Fibroblast of lung (primary cell): ENCODE measurements at places on chromosomes 4 and X. TPM values are rescaled to one million over a fixed set of nuclear protein-coding genes. Genes with fewer than 3 reads are reported as not detected.

DNA sequence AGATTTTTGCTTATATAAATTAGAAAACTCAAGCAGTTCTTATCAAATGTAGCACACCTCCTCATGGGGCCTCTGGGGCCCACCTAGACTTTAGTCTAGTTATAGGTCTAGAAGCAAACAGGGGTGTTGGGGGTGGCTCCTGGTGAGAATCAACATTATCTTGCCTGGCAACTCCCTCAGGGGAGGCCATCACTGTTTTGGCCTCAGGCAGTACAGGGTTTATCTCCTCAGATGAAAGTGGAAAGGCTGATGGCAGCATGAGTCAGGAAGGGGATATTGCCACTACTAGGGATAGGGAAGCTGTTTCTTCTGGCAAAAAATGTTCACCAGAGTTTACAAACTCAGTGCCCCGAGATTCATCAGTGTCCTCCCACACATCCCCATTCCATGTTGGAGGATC lies 232.4 kb upstream of the BMP3 start:
- no peaks in the 10 kb centered on the region for H3K36me3 ChIP-seq
- no peaks in the 10 kb centered on the region for H3K4me1 ChIP-seq
- H3K27ac ChIP-seq, result no peak overlapping the region
- H3K27me3 ChIP-seq, result no peaks in the 10 kb centered on the region
- DNase-seq, result no peak
- no peak overlapping the region for H3K4me3 ChIP-seq

DNA sequence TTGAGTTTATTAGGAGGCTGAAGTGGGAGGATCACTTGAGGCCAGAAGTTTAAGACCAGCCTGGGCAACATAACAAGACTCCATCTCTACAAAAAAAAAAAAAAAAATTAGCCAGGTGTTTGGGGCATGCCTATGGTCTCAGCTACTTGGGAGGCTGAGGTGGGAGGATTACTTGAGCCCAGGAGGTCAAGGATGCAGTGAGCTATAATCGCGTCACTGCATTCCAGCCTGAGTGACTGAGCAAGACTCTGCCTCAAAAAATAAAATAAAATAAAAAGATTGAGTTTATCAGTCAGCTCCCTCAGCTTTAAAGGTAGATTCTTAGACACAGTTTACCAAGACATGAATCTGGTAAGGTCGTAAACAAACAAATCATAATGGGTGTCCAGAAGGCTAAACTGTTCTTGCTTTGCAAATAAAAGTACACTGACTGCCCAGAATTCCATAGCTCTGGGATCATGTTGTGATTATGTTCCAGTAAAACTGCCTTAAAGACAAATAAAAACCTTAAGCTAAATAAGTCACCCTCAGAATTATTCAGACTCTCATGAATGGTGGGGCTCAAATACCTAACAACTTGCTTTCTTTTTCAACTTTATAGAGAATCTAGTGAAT lies 18.7 kb downstream of the APOO start:
- H3K27me3 ChIP-seq, result no peaks in the 10 kb centered on the region
- no peak overlapping the region for H3K27ac ChIP-seq
- no peaks in the 10 kb centered on the region for H3K4me1 ChIP-seq
- H3K4me3 ChIP-seq, result no peak overlapping the region
- DNase-seq, result no peak
- no peaks in the 10 kb centered on the region for H3K36me3 ChIP-seq

DNA sequence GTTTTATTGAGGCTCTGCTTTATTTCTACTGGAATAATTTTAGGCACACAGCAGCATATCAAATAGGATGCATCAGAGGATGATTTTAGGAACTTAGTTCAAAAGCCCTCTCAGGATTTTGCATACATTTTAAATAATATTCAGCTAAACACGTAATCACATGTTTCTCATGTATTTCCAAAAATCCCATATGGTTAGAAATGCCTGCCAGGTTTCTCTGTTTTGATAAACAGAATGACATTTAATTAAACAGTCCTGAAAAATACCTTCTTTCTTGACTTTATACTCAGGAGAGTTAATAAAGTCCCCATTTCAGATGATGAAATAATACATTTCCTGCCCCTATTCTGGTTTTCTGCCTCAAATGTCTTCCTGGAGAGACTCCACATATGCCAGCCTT lies 86.5 kb upstream of the AMELX start:
- H3K4me3 ChIP-seq, result no peak overlapping the region
- no peak for DNase-seq
- no peaks in the 10 kb centered on the region for H3K36me3 ChIP-seq
- H3K27ac ChIP-seq, result no peak overlapping the region
- no peaks in the 10 kb centered on the region for H3K27me3 ChIP-seq

MMRN1 gene
- total RNA-seq, result under 0.01 TPM in 2 replicates

- no peaks in the 10 kb centered on the region for H3K36me3 ChIP-seq
- H3K27ac ChIP-seq, result no peak overlapping the region
- H3K4me3 ChIP-seq, result no peak overlapping the region
- no peak for DNase-seq
- no peaks in the 10 kb centered on the region for H3K27me3 ChIP-seq
Measured at GRCh38 chr4:153464068-153464467, 2.1 kb upstream of the TMEM131L start.

DNA sequence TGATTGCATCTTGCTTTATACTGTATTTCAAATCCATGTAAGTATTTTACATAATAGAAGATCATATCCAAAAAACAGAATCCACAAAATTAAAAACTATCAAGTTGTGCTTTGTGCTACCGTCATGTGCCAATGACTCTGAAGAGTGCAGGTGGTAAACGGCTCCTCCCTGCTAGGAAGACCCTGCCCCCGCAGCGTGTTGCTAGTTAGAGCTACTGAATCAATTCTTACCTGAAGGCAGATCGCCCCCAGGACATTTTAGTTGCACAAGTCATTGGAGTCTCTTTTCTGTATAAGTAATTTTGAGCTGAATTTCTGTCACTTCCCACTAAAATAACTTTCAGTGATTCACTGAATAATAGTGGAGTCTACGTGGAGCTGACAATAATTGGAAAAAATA lies 599.5 kb upstream of the ZFP42 start:
- H3K4me3 ChIP-seq, result no peak overlapping the region
- H3K27ac ChIP-seq, result no peak overlapping the region
- H3K36me3 ChIP-seq, result no peaks in the 10 kb centered on the region
- DNase-seq, result no peak

WAS gene
- under 0.01 and 0.17 TPM in 2 replicates for total RNA-seq

GRCh38 chr4:128291096-128291495 lies 3.5 kb upstream of the PGRMC2 start:
- H3K27me3 ChIP-seq, result no peaks in the 10 kb centered on the region
- DNase-seq, result no peak
- no peaks in the 10 kb centered on the region for H3K36me3 ChIP-seq

DNA sequence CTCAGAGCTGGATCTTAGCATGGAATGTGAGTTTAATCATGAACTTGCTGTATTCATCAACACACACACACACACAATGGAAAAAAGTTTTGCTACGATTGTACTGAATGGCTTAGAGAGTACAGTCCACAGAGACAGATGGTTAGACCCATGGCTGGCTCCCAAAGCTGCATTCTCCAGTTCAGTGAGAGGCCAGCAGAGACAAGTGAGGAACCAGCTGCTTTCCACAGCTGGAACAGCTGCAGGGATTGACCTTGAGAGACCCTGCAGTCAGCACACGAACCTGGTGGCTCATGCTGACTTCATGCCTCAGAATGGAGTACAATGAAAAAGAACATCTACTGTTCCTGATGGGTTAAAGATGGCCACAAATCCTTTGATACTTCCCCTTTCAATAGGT lies 94.5 kb downstream of the DHX15 start:
- no peaks in the 10 kb centered on the region for H3K4me1 ChIP-seq
- no peak for DNase-seq
- no peak overlapping the region for H3K4me3 ChIP-seq
- no peaks in the 10 kb centered on the region for H3K36me3 ChIP-seq

- no peaks in the 10 kb centered on the region for H3K27me3 ChIP-seq
- no peak for DNase-seq
- no peaks in the 10 kb centered on the region for H3K4me1 ChIP-seq
- H3K4me3 ChIP-seq, result no peak overlapping the region
- no peak overlapping the region for H3K27ac ChIP-seq
Measured at GRCh38 chr4:121397941-121398601, 17.3 kb upstream of the QRFPR start.

MORC4 gene
- 43.7 and 44.8 TPM in 2 replicates for total RNA-seq

ARMCX4 gene
- total RNA-seq, result 3.6 and 7.6 TPM in 2 replicates

PSAPL1 gene
- total RNA-seq, result not detected in 2 replicates

FGFBP2 gene
- not detected in 2 replicates for total RNA-seq

RHOXF2 gene
- total RNA-seq, result not detected in 2 replicates

- no peaks in the 10 kb centered on the region for H3K27me3 ChIP-seq
- no peaks in the 10 kb centered on the region for H3K36me3 ChIP-seq
- H3K4me1 ChIP-seq, result no peaks in the 10 kb centered on the region
- H3K4me3 ChIP-seq, result no peak overlapping the region
- DNase-seq, result peak; percentile 7
- H3K27ac ChIP-seq, result no peak overlapping the region
Measured at GRCh38 chrX:18348047-18348446, 6.4 kb downstream of the SCML2 start.

DNA sequence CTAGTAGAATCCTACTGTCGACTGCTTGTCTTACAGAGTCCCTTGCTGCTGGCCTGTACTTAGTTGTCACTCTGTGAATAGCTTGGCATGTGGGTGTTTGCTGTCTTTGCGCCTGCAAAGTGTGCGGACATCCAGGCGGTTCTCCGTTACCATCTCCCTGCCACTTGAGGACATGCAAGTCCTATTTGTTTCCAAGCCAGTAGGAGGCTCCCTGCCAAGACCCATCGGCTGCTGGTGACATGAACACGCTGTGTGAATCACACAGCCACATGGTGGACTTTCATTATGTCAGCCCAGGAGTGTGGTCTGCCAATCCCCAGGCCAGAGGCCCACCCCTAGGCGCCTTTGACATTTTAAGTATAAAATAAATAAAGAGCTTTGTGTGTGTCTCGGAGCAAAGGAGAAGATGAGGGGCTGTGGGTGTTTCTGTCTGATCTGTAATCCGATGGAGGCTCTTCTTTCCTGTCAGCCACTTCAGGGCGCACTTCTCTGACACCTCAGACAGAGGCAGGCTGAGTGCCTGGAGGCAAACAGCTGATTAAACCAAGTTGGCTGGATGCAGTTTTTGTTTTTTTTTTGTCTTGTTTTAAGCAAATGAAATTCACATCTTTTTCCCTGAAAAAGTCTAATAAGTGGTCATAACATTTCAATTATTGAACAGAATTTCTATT lies 51.5 kb downstream of the ALPK1 start:
- H3K4me1 ChIP-seq, result no peaks in the 10 kb centered on the region
- DNase-seq, result peak; percentile 67
- H3K27me3 ChIP-seq, result no peaks in the 10 kb centered on the region
- H3K36me3 ChIP-seq, result no peaks in the 10 kb centered on the region
- no peak overlapping the region for H3K27ac ChIP-seq
- H3K4me3 ChIP-seq, result no peak overlapping the region

DNA sequence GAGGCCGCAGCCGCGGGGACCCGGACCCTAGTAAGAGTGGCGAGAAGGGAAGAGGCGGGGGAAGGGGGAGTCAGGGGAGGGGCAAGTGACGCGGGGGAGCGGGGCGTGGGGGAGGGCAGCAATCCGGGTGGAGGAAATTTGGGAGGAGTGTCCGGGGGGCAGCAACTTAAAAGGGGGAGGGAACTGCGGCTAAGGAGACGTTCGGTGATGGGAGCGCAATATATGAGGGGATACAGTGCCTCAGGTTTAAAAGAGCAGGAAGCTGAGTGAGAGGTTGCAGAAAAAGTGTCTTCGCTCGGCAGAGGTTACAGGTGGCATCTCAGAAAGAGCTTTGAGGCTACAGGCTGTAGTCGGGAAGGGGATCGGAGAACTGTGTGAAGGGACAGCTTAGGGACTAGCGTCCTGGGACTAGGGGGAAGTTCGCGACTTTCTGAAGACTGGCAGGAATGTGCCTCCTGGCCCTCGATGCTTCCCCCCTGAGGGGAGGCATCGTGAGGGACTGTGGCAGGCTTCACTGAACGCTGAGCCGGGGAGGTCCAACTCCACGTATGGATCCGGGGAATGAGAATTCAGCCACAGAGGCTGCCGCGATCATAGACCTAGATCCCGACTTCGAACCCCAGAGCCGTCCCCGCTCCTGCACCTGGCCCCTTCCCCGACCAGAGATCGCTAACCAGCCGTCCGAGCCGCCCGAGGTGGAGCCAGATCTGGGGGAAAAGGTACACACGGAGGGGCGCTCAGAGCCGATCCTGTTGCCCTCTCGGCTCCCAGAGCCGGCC lies 519 bp downstream of the FOXO4 start:
- no peaks in the 10 kb centered on the region for H3K4me1 ChIP-seq
- no peaks in the 10 kb centered on the region for H3K36me3 ChIP-seq
- H3K27ac ChIP-seq, result no peak overlapping the region
- no peaks in the 10 kb centered on the region for H3K27me3 ChIP-seq
